ENCODE measurements at places on chromosomes 11 and 22.

- no peaks in the 10 kb centered on the region for H3K27me3 ChIP-seq
- DNase-seq, result no peak
- H3K4me3 ChIP-seq, result no peak overlapping the region
- no peaks in the 10 kb centered on the region for H3K4me1 ChIP-seq
- H3K27ac ChIP-seq, result no peak overlapping the region
These were observed 780.6 kb downstream of the OPCML start for GRCh38 chr11:132751516-132752250.

DNA sequence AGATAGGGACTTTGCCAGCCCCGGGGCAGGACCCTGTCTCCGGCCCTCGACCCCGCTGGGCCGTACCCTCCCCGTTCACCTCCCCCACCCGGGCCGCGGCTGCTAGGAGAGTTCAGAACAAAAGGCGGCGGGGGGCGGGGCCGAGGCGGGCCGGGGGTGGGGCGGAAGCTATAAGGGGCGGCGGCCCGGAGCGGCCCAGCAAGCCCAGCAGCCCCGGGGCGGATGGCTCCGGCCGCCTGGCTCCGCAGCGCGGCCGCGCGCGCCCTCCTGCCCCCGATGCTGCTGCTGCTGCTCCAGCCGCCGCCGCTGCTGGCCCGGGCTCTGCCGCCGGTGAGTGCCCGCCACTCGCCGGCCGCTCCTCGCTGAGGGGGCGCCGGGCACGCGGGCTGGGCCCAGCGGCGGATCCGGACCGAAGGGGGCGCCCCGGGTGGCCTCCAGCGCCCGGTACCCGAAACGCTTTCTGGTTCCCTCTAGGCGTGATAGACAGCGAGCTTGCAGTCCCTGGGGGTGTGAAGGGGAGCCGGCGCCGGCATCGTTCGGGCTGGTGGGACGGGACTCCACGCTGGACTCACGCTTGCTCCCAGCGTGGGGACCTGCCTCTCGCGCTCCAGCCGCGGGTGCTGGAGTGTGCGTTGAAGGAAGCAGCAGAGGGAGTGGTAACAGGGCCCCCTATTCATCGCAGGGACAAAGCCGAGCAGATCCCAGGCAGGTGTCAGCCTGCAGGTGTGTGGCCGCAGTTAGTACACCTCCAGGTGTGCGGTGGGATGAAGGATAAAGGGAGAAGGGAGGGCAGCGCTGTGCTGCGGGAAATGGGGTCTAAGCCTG lies at the start of gene MMP11:
TSS of gene MMP11 (plus strand) at position 201 of the 825 bp plus-strand sequence. CDS start at position 223, 22 bp downstream.
- peak within 1 kb of the TSS; percentile 40 for H3K27ac ChIP-seq
- H3K4me3 ChIP-seq, result peak within 1 kb of the TSS; percentile 57
- H3K27me3 ChIP-seq, result no peaks in the 10 kb centered on the region
- no peaks in the 10 kb centered on the region for H3K36me3 ChIP-seq
- H3K4me1 ChIP-seq, result peaks cover 55% of the 10 kb centered on the region

- no peaks in the 10 kb centered on the region for H3K4me1 ChIP-seq
- no peak overlapping the region for H3K27ac ChIP-seq
- H3K36me3 ChIP-seq, result no peaks in the 10 kb centered on the region
These were observed 92.9 kb upstream of the THY1 start for GRCh38 chr11:119515771-119516400.

DNA sequence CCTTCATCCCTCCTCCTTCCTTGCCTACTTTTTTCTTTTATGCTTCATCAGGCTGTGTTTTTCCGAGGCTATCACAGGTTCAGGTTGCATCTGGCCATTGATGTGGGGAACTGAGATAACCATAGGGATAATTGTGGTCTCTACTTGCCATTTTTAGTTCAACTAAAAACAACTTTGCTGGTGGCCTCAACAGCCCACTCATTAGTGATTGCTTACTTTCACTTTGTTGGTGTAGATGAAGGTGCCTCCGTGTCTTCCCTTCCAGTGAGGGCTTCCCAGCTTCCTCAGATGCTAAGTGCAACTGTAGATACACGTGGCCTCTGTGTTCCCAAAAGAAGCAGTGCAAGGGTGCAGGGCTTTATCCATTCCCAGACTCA lies 35.0 kb downstream of the KCNJ1 start:
- H3K27me3 ChIP-seq, result no peaks in the 10 kb centered on the region
- H3K4me3 ChIP-seq, result no peak overlapping the region
- DNase-seq, result no peak
- no peaks in the 10 kb centered on the region for H3K36me3 ChIP-seq
- no peaks in the 10 kb centered on the region for H3K4me1 ChIP-seq

DNA sequence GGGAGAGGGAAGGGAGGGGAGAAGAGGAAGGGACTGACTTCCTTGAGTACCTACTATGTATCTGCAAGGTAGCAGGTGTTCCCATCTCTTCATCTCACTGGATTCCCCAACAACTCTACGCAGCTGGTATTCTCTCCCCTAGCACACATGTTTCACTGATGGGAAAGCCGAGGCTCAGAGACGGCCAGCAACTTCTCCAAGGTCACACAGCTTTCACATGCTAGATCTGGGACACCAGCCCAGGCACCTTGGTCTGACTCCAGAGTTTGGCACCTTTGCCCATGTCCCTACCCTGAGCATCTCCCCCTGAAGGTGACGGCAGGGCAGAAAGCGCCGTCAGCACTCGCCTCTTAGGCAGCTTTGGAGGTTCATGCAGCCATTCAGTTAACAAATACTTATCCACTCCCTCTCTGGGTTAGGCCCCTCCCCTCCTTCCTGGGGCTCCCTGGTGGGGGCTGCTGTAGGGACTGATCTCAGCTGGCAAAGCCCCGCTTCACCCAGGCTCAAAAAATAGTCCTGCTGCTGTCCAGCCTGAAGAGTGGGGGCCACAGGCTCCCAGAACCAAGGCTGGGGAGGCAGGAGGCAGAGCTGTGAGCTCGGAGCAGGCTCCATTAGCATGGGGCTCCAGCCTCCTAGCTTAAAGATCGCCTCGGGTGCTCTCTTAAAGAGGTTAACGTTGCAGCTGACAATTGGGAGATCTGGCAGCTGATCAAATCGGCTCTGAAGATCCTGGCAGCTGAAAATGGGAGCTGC lies 79.4 kb downstream of the IGLL1 start:
- H3K27me3 ChIP-seq, result no peaks in the 10 kb centered on the region
- no peaks in the 10 kb centered on the region for H3K36me3 ChIP-seq
- no peak overlapping the region for H3K4me3 ChIP-seq
- no peak for DNase-seq
- H3K4me1 ChIP-seq, result no peaks in the 10 kb centered on the region
- H3K27ac ChIP-seq, result no peak overlapping the region

GRCh38 chr11:16880184-16880801 lies 133.9 kb downstream of the PLEKHA7 start:
- no peak overlapping the region for H3K4me3 ChIP-seq
- H3K27me3 ChIP-seq, result no peaks in the 10 kb centered on the region
- no peak for DNase-seq
- peaks cover 19% of the 10 kb centered on the region for H3K4me1 ChIP-seq

- DNase-seq, result no peak
- no peak overlapping the region for H3K4me3 ChIP-seq
- H3K4me1 ChIP-seq, result no peaks in the 10 kb centered on the region
- H3K36me3 ChIP-seq, result no peaks in the 10 kb centered on the region
These were observed 17.7 kb downstream of the DNAJC24 start for GRCh38 chr11:31387379-31387778.

- H3K4me3 ChIP-seq, result no peak overlapping the region
- H3K36me3 ChIP-seq, result no peaks in the 10 kb centered on the region
- no peak overlapping the region for H3K27ac ChIP-seq
- peaks cover 6% of the 10 kb centered on the region for H3K4me1 ChIP-seq
- no peak for DNase-seq
These were observed 1.5 kb downstream of the GPR152 start for GRCh38 chr11:67450796-67451657.

GRCh38 chr11:9057007-9057406 lies 34.4 kb downstream of the SCUBE2 start:
- DNase-seq, result no peak
- H3K27ac ChIP-seq, result no peak overlapping the region
- no peaks in the 10 kb centered on the region for H3K4me1 ChIP-seq
- H3K27me3 ChIP-seq, result no peaks in the 10 kb centered on the region
- no peaks in the 10 kb centered on the region for H3K36me3 ChIP-seq

- H3K36me3 ChIP-seq, result no peaks in the 10 kb centered on the region
- no peak overlapping the region for H3K4me3 ChIP-seq
- H3K4me1 ChIP-seq, result peaks cover 47% of the 10 kb centered on the region
- peak overlapping the region; percentile 14 for H3K27ac ChIP-seq
These were observed 26.8 kb downstream of the RPL3 start for GRCh38 chr22:39292561-39293074.

DNA sequence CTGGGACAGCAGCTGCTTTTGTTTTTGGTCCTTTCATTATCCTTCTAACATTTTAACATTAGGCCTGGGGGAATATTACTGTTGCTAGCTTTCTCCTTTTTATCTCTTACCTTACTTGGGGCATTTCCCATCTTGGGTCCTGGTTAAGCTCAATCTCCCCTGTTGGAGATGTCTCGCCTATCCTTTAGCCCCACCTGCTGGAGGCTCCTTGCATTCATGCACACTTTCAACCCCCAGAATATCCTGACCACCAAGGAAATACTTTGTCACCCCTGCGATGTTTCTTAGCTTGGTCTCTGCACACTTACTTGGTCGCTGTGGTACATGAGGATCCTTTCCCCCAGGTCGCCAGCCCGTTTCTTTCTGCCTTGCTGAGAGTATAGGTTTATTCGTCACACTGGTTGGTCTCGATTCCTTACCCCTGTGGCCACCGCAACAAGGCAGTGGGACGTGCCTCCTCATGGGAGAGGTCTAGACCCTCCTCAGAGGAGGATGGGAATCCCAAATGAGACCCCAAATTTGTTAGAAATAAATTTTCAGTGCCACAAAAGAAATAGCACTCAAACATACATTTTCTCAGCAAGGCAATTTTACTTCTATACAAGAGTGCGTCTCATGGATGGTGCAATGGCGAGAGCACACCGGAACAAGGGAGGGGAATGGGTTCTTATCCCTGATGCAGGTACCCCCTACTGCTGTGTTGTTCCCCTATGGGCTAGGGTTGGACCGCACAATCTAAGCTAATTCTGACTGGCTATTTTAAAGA lies 5.4 kb upstream of the TXN2 start:
- peaks cover 7% of the 10 kb centered on the region for H3K4me1 ChIP-seq
- peaks cover 11% of the 10 kb centered on the region for H3K36me3 ChIP-seq
- H3K27me3 ChIP-seq, result no peaks in the 10 kb centered on the region
- H3K4me3 ChIP-seq, result no peak overlapping the region
- DNase-seq, result no peak

DNA sequence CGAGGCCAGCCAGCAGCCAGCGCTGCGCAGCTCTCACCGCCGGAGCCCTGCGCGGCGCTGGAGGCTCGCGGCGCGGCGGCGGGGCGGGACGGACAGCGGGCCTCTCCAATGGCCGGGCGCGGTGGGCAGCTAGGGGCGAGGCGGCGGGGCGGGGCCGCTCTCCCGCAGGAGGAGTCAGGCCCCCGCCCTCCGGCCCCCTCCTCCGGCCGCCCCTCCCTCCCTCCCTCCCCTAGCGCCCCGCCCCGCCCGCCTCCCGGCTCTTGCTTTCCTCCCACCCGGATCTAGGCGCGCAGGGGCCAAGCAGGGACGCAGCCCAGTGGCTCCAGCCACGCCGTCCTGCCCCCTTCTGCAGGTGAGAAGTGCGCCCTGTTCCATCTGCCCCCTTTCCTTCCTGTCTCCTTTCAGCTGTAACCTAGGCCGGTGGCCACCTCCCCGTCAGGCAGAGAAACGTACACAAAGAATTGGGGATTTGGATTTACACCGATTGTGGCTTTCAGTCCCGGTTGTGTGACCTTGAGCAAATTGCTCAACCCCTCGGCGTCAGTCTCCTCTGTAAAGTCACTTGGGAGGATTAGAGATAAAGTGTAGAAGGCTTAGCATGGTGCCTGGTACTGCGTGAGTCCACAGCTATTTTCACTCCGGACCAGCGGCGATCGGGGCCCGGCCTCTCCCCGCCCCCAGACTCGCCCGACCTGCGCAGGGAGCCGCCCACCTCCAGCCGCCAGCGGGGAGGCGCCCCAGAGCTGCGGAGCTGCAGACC lies at the start of gene FZD4:
TSS of gene FZD4 (minus strand) at position 35 of the 760 bp plus-strand sequence. CDS start 310 bp downstream, outside the sequence.
- no peaks in the 10 kb centered on the region for H3K27me3 ChIP-seq
- peak within 1 kb of the TSS; percentile 92 for H3K27ac ChIP-seq
- DNase-seq, result no peak
- peak within 1 kb of the TSS; percentile 74 for H3K4me3 ChIP-seq
- peaks cover 29% of the 10 kb centered on the region for H3K4me1 ChIP-seq

DNA sequence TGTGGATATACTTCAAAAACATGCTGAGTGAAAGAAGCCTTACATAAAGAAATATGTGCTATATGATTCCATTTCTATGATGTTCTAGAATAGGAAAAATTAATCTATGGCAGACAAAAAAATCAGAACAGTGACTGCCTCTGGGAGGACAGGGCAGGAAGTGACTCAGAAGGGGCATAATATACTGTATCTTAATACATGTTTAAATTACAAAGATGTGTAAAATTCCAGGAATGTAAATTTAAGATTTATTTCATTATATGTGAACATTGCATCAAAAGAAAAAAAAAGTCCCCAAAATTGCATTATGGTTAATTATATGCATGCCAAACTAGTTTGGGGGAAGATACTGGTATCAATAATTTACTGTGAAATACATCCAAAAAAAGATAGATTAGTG lies 32.2 kb downstream of the SBF2 start:
- no peak for DNase-seq
- no peaks in the 10 kb centered on the region for H3K36me3 ChIP-seq
- peaks cover 10% of the 10 kb centered on the region for H3K4me1 ChIP-seq
- H3K27ac ChIP-seq, result no peak overlapping the region
- H3K4me3 ChIP-seq, result no peak overlapping the region
- no peaks in the 10 kb centered on the region for H3K27me3 ChIP-seq

DNA sequence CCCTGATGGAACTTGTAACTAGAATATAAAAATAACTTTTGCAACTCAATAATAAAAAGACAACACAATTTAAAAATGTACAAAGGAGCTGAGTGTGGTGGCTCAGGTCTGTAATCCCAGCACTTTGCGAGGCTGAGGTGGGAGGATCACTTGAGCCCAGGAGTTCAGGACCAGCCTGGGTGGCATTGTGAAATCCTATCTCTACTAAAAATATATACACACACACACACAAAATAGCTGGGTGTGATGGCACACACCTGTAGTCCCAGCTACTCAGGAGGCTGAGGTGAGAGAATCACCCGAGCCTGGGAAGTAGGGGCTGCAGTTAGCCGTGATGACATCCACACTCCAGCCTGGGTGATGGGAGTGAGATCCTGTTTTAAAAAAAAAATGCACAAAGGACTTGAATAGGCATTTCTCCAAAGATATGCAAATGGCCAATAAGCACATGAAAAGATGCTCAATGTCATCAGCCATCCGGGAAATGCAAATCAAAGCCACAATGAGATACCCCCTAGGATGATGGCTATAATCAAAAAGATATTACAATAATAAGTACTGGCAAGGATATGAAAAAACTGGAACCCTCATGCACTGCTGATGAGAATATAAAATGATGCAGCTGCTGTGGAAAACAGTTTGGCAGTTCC lies 59.8 kb upstream of the SEPTIN5 start:
- H3K27ac ChIP-seq, result no peak overlapping the region
- no peak for DNase-seq
- H3K4me3 ChIP-seq, result no peak overlapping the region
- H3K36me3 ChIP-seq, result no peaks in the 10 kb centered on the region

Measured in vagina (tissue), 2 donors.